ENCODE measurements at places on chromosomes 1 and 21.

GRCh38 chr1:13585612-13585991 is 2.0 kb downstream of the PDPN start:
- DNase-seq, result no peak

GRCh38 chr1:3807769-3808168 is 11.5 kb upstream of the LRRC47 start:
- no peak for DNase-seq

DNA sequence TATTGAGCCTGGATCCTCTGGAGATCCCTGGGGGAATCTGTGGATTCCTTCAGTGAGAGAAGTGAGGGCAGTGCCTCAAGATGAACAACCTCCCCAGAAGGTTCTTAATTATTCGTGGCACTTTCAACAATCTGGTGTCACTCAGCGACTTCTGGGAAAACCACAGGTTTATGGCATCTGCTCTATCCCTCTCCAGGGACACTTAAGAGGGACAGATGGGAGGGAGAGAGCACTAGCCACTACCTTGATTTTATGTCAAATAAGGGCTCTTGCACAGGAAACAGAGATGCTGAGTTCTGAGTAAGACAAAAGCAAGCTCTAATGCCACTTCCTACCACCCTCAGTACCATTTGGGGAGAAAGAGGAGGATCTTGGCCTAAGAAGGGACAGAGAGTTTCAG is 21.2 kb upstream of the CHI3L1 start:
- DNase-seq, result no peak

GRCh38 chr1:88647749-88648415 is 36.2 kb upstream of the PKN2 start:
- no peak for DNase-seq

- DNase-seq, result peak; percentile 57
These were observed 71.5 kb downstream of the RPS6KC1 start for GRCh38 chr1:213122514-213122929.

DNA sequence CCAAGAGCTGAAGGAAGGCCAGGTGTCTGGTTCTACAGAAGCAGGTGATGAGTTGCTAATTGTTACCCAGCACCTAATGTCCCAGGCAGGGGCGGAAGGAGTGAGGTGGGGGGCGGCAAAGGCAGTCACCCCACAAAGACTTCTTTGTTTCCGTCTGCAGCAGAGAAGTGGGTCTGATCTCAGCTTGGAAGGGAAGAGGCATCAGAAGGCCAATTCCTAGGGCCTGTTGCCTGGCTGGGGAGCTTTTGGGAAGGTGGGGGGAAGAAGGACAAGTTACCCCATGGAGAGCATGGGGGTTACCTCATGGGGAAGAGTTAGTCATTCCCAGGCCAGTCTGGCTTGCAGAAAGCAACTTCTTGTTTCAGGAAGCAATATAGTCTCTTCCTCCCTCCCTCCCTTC is 10.9 kb downstream of the IGSF21 start:
- DNase-seq, result no peak

GRCh38 chr1:94236013-94236491 is 1.3 kb downstream of the ARHGAP29 start:
- peak; percentile 26 for DNase-seq

- no peak for DNase-seq
These were observed 378.9 kb downstream of the PLPP3 start for GRCh38 chr1:56200442-56200841.

GRCh38 chr1:184376369-184376768 is 10.5 kb upstream of the C1orf21 start:
- no peak for DNase-seq

DNA sequence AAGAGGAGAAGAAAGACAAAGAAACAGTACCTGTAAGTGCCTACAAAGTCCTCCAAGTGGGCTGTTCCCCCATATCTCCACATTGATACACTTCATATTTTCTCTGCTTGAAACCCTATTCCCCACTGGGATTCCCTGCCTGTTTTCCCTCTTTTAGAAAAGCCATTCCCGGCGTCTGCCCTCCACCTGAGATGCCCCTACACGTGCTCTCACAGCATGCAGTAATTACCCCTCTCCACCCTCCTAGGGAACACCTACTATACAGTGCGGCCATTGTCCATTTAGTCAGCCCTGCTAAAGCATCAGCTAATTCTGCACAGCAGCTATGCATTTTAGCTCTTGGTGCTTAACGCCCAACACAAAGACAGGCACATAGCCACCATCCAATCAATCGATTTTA is 135.7 kb upstream of the TIAM1 start:
- no peak for DNase-seq

DNA sequence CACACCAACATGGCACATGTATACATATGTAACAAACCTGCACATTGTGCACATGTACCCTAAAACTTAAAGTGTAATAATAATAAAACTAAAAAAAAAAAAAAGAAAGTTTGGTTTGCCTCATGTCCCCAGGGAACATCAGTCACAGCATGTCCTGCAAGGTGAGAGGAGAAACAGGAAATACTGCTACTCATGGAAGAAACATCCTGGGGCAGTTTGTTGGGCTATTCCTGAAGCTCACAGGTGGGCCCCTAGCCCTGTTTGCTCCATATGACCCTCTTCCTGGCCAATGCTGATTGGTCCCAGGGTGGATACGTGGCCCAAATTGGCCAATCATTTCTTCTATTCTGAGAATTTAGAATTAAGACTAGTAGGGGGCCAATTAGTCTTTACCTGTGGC is 103.4 kb upstream of the ADAR start:
- DNase-seq, result no peak
